ENCODE measurements at places on chromosomes 4 and X.

DNA sequence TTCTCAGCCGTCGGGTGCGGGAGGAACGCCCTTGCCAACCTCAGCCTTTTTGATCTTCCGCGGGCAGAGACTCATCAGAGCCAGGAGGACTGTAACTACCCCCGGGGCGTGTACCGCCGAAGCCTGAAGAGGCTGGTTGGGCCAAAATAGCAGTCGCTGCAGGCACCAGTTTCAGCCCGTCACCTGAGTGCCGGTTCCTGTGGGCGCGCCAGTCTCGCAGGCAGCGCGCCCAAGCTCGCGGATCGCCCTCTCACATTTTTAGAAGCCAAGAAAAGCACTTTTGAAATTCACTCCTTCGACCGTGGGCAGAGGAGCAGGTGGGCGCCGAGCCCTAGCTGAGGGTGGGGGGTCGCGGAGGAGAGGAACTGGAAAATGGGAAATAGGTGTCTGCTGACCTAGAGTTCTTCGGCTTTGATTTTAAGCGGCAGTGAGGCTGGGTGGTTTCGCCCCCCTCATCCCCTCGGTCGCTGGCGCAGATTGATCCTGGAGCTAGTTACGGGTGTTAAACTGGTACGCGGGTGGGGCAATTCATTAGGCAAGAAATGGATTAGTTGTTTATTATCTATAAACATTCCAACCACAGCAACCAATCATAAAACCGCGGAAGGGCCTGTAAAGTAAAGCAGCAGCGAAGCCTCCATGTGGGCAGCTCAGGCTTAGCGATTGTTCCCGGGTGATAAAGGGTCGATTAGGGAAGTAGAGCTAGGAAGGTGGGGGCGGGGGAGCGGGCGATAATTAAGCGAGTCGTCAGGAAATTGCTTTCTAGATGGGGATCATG, 69.2 kb downstream of the FBXO8 start:
- no peak for DNase-seq

DNA sequence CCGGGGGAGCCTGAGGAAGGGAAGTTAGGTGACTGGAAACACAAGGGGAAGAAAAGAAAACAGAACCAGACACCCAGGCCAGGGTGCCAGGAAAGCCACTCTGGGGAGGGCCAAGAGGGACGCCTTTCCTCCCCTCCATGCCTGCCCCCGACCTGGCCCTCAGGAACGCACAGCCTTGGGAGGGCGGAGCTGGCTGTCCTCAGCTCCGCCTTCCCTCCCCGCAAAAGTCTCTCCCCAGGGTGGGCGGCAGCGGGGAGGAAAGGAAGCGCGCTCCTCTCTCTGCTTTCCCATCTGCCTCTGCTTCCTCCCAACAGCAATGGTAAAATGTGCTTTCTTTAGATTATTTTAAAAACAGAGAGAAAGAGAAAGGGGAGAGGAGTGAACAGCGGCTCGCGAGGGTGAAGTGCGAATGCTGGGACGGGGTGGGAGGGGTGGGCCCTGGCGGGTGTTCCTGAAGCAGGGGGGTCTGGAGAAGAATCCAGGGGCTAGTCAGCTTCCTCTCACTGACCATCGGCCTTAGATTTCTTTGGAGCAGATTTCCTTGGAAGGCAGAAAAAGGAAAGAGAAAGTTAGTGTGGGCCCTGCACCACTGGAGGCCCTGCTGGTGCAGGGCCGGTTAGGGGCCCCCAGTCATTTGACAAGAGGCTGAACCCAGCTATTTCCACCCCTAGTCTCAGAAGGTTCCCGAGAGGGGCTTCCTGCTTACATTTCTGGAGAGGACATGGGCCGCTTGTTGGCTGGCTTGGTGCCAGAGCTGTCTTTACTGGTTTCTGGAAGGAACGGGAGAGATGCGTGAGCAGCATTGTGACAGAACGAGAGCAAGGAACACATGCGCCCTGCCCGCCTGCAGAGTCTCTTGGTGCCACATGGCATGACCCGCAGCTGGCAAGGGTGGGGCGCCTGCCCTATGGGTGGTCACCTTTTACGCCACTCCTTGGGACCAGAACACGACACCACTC, 4.7 kb upstream of the RENBP start:
- DNase-seq: no peak

DNA sequence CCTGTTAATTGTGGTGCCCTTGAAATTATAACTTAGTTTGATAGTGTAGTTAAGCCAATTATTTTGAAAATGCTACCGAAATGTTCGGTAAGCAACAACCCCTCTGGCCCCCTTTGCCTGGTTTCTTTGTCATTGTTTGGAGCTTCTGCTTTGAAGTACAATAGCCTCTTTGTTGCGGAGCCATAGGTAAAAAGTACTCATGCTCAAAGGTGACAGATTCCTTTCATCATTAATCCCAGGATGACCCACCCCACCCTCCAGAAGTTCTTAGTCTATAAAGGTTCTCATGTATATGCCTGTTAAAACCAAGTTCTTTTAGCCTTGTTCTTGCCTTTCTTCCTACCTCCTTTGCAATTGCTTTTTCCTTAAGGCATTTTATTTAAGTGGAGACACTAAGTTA, 42.4 kb upstream of the SMARCAD1 start:
- DNase-seq: no peak

GRCh38 chr4:185307136-185307950, 88.4 kb downstream of the LRP2BP start:
- no peak for DNase-seq

GRCh38 chrX:150955590-150955989, 27.5 kb upstream of the HMGB3 start:
- no peak for DNase-seq
